ENCODE measurements at places on chromosomes 5 and 9.

DNA sequence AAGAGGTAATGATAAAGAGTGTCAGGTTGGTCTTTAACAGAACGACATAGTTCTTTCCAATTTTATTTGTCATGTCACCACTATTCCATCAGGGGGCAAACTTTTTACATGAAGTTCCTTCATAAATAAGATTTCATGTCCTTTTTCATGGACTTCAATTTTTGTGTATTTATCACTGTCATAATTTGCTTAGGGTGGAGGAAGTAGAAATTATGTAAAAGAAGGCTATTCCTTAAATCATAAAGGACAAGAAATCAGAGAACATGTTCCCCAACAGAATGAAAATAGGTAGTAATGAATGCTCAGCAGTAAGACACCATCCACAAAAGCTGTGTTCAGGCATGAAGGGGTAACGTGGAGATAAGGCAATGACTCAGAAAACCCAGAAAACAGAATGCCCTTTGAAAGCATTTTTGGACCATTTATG lies 72.7 kb downstream of the ZFAND5 start:
- no peak for DNase-seq

GRCh38 chr9:76363032-76363395 lies 31.2 kb downstream of the RFK start:
- DNase-seq: no peak

- no peak for DNase-seq
Measured at GRCh38 chr5:143893638-143894037, 81.7 kb downstream of the HMHB1 start.

- no peak for DNase-seq
Measured at GRCh38 chr9:111821006-111821528, 26.3 kb upstream of the SHOC1 start.

DNA sequence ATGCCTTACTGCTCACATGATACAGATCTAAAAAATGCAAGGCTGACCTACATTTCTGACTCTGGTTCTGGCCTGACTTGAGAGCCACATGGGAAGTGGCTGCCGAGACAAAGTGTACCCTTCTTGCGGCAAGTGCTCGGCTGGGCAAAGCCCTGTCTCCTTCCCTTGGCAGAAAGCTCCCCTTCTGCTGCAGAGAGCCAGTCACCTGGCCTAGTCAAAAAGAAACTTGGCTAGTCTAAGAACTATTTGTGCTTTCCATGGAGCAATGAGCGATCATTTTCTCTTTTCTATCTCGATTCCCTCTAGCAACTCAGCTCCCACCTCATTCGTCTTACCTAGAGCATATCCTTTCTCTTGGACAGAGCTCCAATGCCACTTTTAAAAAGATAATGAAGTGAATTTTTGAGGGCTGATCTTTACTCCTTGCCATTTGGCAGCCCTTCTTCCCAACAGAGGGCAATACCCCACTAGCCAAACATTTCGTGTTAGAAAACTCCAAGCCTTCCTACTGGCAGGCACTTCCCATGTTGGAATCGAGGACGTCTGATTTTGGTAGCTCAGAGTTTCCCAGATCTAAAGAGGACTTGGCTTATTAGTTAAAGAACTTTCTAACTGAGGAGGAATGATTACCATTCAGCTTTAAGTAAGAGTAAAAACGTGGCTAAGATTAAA lies 108.1 kb upstream of the PRRC1 start:
- DNase-seq: no peak

DNA sequence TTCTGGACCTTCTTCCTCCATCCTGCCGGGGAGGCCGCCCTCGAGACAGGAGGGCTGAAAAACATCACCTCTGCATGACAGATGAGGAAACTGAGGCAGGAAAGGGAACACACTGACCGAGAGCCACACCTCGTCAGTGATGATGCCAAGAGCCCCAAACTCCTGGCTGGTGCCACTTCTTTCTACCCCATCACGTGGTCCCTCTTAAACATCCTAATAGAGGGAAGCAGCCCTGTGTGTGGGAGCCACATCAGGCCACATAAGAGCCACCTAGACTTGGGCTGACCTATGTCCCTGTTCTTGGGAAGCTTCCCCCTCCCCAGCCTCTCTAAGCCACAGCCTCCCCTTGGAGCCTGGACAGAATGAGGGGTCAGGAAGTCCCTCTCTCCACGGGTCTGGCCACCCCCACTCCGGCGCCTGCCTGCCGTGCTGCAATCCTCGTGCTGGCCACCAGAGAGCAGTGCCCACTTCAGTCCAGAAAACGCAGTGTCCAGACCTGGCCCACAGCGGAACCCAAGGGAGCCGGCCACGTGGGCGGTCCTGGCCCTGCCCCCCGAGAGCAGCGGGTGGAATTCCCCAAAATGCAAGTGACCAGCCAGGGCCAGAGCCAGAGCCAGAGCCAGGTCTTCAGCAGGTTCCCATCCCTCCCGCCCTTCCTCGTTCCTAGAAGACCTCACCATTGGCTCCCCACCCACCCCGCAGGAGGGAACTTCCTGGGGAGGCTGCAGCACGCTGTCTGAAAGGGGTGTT lies 54.7 kb upstream of the SARDH start:
- DNase-seq: peak; percentile 15

- no peak for DNase-seq
Measured at GRCh38 chr5:72093217-72093616, 14.1 kb upstream of the MAP1B start.

GRCh38 chr5:99928490-99928889 lies 606.7 kb upstream of the FAM174A start:
- no peak for DNase-seq

DNA sequence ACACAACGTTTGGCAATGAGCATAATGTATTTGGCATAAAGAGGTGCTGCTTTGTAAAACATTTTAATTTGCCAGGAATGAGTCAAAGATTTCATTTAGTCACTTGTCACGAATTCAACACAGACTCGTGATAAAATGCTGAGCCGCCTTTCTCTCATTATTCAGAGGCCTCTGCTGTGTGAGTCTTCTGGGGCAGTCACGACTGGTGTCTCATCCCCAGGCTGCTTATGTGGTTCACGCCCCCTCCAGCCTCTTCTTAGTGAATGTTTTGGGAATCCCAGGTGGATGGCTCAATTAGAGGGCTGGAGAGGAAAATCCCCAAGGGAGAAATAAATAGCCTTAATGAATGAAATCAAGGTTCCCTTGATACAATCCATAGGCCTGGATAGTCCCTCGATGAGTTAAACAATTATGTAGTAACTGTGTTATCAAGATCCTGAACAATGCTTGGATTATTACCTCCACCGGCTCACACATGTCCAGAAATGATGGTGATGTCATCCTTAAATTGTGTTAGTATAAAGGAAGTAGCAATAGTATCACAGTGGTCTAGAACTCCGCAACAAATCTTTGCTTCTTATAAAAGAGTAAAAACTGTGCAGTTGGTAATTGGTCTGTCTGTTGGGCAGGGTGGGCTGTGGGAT lies 192.1 kb upstream of the ADAMTS16 start:
- DNase-seq: no peak

DNA sequence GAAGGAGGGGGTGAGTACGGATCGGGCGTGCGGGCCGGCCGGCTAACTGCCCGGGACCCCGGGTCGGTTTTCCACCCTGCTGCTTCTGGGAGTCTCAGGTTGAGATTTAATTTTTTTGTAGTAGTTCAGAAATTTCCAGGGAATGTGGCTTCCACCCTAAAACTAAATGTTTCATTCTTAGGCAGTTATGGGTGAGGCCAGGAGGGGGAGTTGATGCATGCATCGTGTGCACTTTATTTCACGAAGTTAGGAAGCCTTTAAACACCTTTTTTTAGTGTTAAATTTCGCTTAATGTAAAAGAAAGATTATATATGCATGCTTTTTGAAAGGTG lies 905 bp downstream of the CDK9 start:
- DNase-seq: no peak

DNA sequence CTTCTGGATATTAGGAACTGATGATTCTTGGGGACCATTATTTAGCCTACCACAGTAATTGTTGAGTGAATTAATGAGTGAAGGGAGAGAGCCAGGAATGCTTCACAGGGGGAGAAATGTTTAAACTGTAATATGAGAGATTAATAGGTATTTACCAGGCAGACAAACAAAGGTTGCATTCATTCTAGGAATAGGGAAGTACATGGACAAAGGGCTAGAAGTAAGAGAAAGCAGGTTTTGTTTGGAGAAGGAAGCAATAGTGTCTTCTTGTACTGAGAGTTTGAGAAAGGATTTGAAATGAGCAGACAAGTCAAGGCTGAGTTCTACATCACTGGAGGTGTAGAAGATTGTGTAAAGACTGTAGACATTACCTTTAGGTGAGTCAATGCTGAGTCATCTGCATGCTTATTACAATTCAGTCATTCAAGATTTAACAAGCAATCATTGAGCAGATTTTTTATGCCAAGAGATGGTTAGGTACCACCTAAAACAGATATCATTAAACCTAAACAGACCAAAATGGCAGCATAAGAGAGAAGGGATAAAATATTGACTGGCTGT lies 8.0 kb downstream of the TAF1L start:
- no peak for DNase-seq

DNA sequence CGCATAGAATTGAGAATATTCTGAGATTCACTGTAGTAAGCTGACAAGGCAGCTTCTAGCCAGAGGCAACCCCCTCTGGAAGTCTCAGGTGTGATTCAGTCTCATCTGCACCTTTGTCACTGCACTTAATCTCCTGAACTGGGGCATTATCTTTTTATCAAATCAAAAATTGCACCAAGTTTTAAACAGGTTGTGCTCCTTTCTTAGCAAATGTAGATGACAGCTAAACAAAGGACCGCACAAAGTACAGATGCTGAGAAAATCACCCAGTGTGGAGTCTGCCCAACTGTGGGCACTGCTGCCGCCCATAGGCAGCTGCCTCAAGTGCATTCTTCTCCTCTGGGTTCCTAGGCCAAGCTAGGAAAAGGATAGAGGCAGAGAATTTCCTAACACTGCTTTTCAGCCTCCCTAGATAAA lies 51.1 kb downstream of the STARD4 start:
- no peak for DNase-seq

GRCh38 chr9:124272118-124272517 lies 14.4 kb downstream of the NEK6 start:
- no peak for DNase-seq

DNA sequence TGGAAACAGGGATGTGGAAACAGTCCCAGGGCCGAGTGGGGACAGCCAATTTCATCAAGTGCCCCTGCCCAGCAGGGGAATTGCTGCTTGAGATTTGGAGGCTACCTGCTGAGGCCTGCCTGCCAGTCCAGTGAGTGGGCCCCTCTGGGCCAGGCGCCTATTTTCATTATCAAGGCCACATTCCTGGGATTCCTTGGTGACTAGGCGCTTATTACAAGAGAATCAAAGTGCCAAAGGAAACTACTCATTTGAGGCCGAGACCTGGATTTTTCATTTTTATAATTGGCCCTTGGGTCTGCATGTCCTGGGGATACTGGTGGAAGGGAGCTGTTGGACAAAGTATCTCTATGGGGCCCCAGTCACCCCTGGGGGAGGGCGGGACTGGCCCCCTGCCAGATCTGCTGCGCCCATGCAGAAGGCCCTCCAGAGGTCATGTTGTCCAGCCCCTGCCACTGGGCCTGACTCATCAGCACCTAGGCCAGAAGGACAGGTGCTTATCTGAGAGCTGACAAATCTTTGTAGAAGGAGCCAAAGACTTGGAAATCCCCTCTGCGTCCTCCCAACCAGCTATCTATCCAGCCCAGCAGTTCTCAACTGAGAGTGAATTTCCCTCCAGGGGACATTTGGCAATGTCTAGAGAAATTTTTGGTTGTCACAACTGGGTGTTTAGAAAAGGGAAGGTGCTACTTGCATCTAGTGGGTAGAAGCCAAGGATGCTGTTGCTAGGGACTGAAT lies 45.6 kb downstream of the FOXI1 start:
- no peak for DNase-seq

DNA sequence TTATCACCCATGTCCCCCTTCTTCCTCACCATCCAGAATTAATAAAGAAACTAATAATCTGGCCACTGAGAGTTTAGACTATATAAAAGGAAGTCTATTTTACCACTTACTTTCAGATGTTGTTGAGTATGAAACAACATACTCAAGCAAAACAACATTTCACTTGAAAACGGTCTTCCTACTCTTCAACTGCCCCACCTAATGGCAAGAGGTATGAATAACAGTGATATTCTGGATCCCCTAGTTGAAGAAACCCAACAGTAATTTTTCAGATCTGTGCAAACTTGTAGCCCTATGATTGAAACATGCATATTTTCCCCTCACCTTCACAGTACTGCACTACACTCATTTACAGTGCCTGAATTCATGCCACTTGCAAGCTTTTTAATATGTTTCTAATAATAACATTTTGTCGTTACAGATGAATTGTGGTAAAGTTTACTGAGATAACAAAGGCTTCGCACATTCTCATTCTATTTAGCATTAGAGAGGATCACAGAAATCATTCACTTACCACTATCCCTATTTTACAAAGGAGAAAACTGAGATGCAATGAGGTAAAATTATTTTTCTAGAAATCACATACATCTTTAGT lies 267.9 kb upstream of the PDE4D start:
- DNase-seq: no peak

DNA sequence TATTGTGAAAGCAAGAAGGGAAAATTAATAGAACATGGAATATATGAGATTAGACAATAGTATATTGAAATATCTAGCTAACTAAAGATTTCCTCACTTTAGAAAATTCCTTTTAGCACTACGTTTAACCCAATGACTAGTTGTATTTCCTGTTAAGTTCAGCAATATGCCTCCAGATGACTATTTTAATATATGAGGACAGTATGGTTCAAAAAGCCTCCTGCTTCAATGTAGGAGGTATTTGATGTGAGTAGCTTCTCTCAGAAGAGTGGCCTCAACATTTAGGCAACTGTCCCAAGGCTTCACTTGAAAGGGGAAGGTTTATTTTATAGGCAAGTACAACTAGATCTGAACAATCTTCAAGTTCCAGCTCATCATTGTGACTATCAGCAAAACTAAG lies 2.0 kb upstream of the MEF2C start:
- no peak for DNase-seq

GRCh38 chr5:74546796-74547195 lies 93.7 kb downstream of the ENC1 start:
- DNase-seq: no peak

- no peak for DNase-seq
Measured at GRCh38 chr9:125659201-125659840, 47.7 kb downstream of the MAPKAP1 start.

- DNase-seq: no peak
Measured at GRCh38 chr5:36786448-36787012, 90.0 kb upstream of the NIPBL start.

DNA sequence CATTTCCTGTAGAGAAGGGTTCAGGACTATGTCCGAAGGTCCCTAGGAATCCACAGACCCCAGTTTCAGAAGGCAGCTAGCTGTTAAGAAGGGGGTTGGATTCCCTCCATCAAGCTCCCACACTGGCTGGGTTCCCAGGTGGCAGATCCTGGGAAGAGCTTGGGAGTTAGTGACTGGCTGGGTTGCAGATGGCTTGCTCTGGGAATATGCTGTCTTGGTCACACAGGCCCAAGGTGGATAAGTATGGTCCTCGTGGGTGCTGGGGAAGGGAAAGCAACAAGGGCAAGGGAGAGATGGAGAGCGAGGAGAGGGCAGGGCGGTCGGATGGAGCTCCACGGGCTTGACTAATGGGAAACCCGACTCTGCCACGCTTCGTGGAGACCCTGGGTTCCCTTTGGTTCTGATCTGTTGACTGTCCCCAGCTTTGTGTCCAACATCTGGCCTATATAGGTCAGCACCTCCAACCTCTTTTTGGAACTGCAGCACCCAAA lies 17.4 kb downstream of the SH3PXD2B start:
- no peak for DNase-seq

GRCh38 chr9:27391040-27391895 lies 94.3 kb upstream of the EQTN start:
- DNase-seq: no peak

Data from T-helper 2 cell (primary cell).